ENCODE measurements at places on chromosomes 3 and 15.

GRCh38 chr3:39334205-39334604 is 4.7 kb downstream of the CCR8 start:
- DNase-seq, result no peak
- no peaks in the 10 kb centered on the region for H3K27me3 ChIP-seq
- H3K4me1 ChIP-seq, result no peaks in the 10 kb centered on the region
- H3K36me3 ChIP-seq, result no peaks in the 10 kb centered on the region
- no peak overlapping the region for H3K27ac ChIP-seq
- H3K4me3 ChIP-seq, result no peak overlapping the region

GRCh38 chr15:55267401-55268175 is 22.0 kb downstream of the RAB27A start:
- no peak overlapping the region for H3K4me3 ChIP-seq

DNA sequence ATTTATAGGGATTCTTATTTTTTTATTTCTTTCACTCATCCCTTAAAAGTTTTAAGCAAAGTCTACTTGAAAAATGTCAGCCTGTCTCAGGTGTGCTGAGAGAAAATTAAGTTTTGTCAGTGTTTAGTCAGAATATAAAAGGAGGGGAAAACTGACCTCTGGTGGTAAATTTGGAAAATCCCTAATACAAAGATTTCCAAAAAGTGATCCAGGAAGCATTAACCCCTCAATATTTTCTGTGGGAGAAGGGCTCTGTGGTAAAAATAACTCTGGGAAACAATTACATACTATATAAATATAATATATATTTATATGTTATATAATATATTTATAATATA is 41.0 kb upstream of the FRMD4B start:
- H3K27ac ChIP-seq, result no peak overlapping the region
- no peaks in the 10 kb centered on the region for H3K36me3 ChIP-seq
- H3K27me3 ChIP-seq, result peaks cover 32% of the 10 kb centered on the region

DNA sequence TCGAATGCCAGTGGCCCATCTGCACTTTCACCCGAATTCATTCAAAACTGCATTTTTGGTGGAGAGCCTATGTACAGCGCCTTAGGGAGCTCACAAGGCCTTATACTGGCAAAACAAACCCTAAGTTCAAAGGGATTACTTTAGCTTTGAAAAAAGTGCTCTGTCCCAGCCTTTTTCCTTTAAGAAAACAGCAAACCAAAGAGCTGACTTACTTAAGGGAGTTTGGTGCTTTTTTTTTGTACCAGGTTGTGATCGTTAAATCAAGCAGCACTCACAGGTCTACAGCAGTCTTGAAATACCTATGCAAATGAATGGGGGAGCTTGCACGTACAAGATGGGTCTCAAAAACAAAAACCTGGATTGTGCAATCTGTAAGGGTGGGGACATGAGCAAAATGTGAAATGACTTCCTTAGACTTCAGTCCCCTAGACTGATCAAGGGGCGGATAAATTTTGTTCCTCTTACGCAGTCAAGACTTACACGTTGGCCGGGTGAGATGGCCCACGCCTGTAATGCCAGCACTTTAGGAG is 11.6 kb upstream of the PIK3CB start:
- peak overlapping the region; percentile 59 for H3K4me3 ChIP-seq
- H3K4me1 ChIP-seq, result peaks cover 4% of the 10 kb centered on the region
- no peaks in the 10 kb centered on the region for H3K36me3 ChIP-seq
- DNase-seq, result peak; percentile 59
- H3K27ac ChIP-seq, result peak overlapping the region; percentile 65

DNA sequence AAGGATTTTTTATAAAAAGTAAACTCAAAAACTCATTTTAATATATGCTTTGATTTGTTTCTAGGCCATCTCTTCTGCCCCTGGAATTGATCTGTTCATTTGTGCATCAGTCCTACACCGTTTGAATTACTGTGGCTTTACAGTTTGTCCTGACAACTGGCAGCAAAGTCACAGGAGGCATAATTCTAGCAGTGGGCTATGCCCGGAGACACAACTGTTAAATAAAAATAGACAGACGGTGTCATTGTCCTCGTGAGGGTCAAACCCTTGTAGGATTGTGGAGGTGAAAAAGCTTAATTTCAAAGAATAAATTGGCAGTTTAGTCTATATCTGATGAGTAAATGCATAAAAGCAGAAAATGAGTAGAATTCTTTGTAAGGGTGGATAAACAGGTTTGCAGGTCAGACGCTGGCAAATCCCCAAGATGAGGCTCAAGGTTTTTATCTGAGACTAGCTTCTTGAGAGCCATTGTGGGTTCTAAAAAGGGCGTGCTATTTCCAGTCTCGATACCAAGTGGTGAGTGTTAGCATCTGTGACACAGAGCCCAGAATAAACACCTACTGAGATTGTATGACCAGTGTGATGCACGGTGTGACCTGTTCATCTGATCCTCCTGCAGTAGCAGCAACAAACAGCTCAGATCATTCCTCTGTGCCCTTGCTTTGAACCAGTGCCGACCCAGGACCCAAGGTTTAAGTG is 51.5 kb upstream of the SLCO3A1 start:
- H3K27ac ChIP-seq, result no peak overlapping the region
- H3K36me3 ChIP-seq, result no peaks in the 10 kb centered on the region
- H3K27me3 ChIP-seq, result peaks cover 4% of the 10 kb centered on the region
- DNase-seq, result no peak

- peaks cover 13% of the 10 kb centered on the region for H3K36me3 ChIP-seq
- H3K4me3 ChIP-seq, result peak overlapping the region; percentile 52
- no peak overlapping the region for H3K27ac ChIP-seq
- peak; percentile 81 for DNase-seq
- peaks cover 67% of the 10 kb centered on the region for H3K27me3 ChIP-seq
These were observed 604 bp downstream of the LTK start for GRCh38 chr15:41512940-41513505.

- H3K4me1 ChIP-seq, result no peaks in the 10 kb centered on the region
- H3K36me3 ChIP-seq, result no peaks in the 10 kb centered on the region
- DNase-seq, result peak; percentile 68
- no peak overlapping the region for H3K27ac ChIP-seq
- no peak overlapping the region for H3K4me3 ChIP-seq
- H3K27me3 ChIP-seq, result no peaks in the 10 kb centered on the region
These were observed 107.4 kb downstream of the VGLL4 start for GRCh38 chr3:11536132-11536935.

- peaks cover 25% of the 10 kb centered on the region for H3K27me3 ChIP-seq
- no peak for DNase-seq
- H3K27ac ChIP-seq, result no peak overlapping the region
- H3K36me3 ChIP-seq, result no peaks in the 10 kb centered on the region
These were observed 21.9 kb upstream of the TSEN2 start for GRCh38 chr3:12462159-12462947.

- no peak overlapping the region for H3K27ac ChIP-seq
- H3K36me3 ChIP-seq, result peaks cover 66% of the 10 kb centered on the region
- H3K4me3 ChIP-seq, result no peak overlapping the region
- H3K27me3 ChIP-seq, result no peaks in the 10 kb centered on the region
- no peaks in the 10 kb centered on the region for H3K4me1 ChIP-seq
- DNase-seq, result no peak
These were observed 21.4 kb downstream of the CALML4 start for GRCh38 chr15:68183616-68184315.

- no peaks in the 10 kb centered on the region for H3K36me3 ChIP-seq
- DNase-seq, result no peak
- H3K4me1 ChIP-seq, result peaks cover 11% of the 10 kb centered on the region
- H3K27me3 ChIP-seq, result peaks cover 62% of the 10 kb centered on the region
- peak overlapping the region; percentile 59 for H3K27ac ChIP-seq
These were observed 84.4 kb downstream of the MYLK start for GRCh38 chr3:123799544-123800361.

DNA sequence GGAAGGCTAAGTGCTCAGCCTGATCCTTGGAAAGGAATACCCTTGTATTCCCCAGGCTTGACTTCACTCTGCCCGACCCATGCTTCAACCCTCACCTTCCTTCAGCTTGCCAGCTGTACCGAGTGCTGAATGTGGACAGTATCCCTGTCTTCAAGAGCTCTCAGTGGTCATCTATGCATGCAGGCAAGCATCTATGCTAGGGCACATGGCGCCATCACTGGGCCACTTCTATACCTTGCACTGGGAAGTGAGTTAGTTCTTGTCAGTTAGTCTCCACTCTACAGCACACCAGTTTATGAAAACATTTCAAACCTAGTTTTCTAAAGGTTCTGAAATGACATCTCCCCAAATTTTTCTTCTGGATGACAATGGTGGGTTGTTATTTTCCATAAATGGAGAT is 82.0 kb upstream of the MYRIP start:
- no peaks in the 10 kb centered on the region for H3K36me3 ChIP-seq
- H3K27ac ChIP-seq, result no peak overlapping the region
- no peak overlapping the region for H3K4me3 ChIP-seq
- DNase-seq, result peak; percentile 67
- peaks cover 22% of the 10 kb centered on the region for H3K27me3 ChIP-seq
- no peaks in the 10 kb centered on the region for H3K4me1 ChIP-seq

- no peaks in the 10 kb centered on the region for H3K36me3 ChIP-seq
- H3K27me3 ChIP-seq, result no peaks in the 10 kb centered on the region
- DNase-seq, result no peak
- H3K4me3 ChIP-seq, result no peak overlapping the region
- H3K27ac ChIP-seq, result no peak overlapping the region
These were observed 13.9 kb downstream of the NLGN1 start for GRCh38 chr3:173411375-173411973.

DNA sequence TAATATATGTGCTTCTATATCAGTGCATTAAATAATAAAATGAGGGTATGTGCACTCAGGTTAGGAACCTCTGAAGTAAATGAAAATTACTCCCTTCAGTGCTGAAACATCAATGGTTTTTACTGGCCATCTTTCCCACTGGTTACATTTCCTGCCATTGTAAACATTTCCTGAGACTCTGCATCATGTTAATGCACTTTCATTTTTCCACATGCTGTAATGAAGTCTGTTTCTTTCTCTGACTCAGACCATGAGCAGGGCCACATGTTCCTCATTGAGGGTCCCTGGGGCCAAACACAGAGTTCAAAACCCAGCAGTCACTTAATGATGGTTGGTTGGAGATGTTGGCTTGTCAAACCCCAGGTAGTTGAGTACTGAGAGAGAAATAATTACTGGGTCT is 15.3 kb downstream of the FAM3D start:
- H3K4me1 ChIP-seq, result no peaks in the 10 kb centered on the region
- peaks cover 12% of the 10 kb centered on the region for H3K27me3 ChIP-seq
- H3K27ac ChIP-seq, result no peak overlapping the region
- H3K4me3 ChIP-seq, result no peak overlapping the region
- no peaks in the 10 kb centered on the region for H3K36me3 ChIP-seq
- DNase-seq, result no peak

DNA sequence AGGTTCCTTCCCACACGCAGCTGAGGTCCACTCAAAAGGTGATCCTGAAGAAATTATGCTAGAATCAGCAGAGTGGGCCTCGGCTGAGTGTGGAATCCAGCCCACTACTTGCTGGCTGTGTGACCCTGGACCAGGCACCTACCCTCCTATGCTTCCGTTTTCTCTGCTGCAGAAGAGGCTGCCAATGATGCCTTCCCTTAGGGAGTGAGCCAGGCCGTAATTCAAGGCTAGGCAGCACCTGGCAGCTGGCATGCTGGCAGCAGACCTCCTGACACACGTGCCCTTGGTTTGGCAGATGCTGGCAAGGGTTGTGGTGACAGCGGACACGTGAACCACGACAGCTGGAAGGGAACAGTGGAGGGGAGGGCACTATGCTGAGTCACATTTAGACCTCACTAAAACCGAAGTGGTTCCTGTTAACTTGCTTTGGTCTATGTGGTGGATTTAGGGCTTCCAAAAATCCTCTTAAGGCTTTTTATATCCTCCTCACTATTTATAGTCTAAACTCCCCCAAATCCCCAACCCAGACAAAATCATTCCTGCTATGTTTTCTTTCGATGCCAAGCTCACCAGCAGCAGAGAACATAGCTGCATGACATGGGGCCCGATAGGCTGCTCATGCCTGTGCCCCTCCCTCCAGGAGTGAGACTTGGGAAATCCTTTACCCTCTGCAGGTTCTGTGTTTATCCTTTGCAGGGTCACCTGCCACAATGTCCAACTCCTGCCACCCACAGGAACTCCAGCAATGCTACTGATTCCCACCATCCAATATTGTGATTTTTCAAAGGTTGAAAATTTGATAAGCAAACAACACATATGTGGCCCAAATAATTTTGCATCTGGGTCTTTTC is 10.6 kb upstream of the PCSK6 start:
- no peaks in the 10 kb centered on the region for H3K4me1 ChIP-seq
- H3K27me3 ChIP-seq, result no peaks in the 10 kb centered on the region
- H3K4me3 ChIP-seq, result no peak overlapping the region
- H3K27ac ChIP-seq, result no peak overlapping the region

- peaks cover 3% of the 10 kb centered on the region for H3K4me1 ChIP-seq
- H3K4me3 ChIP-seq, result no peak overlapping the region
- peak; percentile 12 for DNase-seq
- H3K27me3 ChIP-seq, result no peaks in the 10 kb centered on the region
- H3K36me3 ChIP-seq, result peaks cover 39% of the 10 kb centered on the region
- no peak overlapping the region for H3K27ac ChIP-seq
These were observed 28.3 kb downstream of the SEC61A1 start for GRCh38 chr3:128080323-128081080.

GRCh38 chr15:95327661-95328060 is 1002.8 kb upstream of the NR2F2 start:
- peaks cover 45% of the 10 kb centered on the region for H3K27me3 ChIP-seq
- peaks cover 2% of the 10 kb centered on the region for H3K4me1 ChIP-seq
- no peak overlapping the region for H3K4me3 ChIP-seq
- H3K27ac ChIP-seq, result no peak overlapping the region
- DNase-seq, result no peak
- no peaks in the 10 kb centered on the region for H3K36me3 ChIP-seq

- H3K36me3 ChIP-seq, result no peaks in the 10 kb centered on the region
- no peaks in the 10 kb centered on the region for H3K4me1 ChIP-seq
- no peak for DNase-seq
- no peak overlapping the region for H3K27ac ChIP-seq
- H3K27me3 ChIP-seq, result no peaks in the 10 kb centered on the region
These were observed 24.1 kb downstream of the GYG1 start for GRCh38 chr3:149015393-149015792.

DNA sequence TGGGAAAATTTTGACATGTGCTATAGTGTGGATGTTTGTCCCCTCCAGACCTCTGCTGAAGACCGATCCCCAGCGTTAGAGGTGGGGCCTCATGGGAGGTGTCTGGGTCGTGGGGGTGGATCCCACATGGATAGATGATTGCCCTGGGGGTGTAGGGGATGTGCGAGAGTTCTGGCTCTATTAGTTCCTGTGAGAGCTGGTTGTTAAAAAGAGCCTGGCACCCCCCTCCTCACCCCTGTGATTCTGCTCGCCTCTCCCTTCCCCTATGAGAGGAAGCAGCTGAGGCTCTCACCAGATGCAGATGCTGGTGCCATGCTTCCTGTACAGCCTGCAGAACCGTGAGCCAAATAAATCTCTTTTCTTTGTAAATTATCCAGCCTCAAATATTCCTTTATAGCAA is 67.4 kb downstream of the ATP10A start:
- H3K4me1 ChIP-seq, result no peaks in the 10 kb centered on the region
- DNase-seq, result no peak
- no peak overlapping the region for H3K4me3 ChIP-seq
- no peaks in the 10 kb centered on the region for H3K27me3 ChIP-seq

All from endodermal cell (in vitro differentiated cells).